ENCODE measurements at places on chromosomes 5 and 9.

GRCh38 chr5:107461770-107462169, 209.0 kb downstream of the EFNA5 start:
- DNase-seq = no peak

DNA sequence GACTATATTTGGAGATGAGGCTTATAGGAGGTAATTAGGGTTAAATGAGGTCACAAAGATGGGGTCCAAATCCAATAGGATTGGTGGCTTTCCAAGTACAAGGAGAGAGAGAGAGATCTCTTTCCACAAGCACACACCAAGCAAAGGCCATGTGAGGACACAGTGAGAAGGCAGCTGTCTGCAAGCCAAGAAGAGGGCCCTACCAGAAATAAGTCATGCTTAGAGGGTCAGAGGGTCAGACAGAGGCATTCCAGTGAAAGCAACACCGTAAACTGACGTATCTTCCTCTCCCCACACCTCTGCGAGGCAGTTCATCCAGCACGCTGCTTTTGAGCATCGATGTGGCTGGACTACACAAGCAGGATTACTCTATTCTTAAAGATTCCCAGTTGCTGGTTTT, 87.9 kb downstream of the SLC1A3 start:
- no peak for DNase-seq

DNA sequence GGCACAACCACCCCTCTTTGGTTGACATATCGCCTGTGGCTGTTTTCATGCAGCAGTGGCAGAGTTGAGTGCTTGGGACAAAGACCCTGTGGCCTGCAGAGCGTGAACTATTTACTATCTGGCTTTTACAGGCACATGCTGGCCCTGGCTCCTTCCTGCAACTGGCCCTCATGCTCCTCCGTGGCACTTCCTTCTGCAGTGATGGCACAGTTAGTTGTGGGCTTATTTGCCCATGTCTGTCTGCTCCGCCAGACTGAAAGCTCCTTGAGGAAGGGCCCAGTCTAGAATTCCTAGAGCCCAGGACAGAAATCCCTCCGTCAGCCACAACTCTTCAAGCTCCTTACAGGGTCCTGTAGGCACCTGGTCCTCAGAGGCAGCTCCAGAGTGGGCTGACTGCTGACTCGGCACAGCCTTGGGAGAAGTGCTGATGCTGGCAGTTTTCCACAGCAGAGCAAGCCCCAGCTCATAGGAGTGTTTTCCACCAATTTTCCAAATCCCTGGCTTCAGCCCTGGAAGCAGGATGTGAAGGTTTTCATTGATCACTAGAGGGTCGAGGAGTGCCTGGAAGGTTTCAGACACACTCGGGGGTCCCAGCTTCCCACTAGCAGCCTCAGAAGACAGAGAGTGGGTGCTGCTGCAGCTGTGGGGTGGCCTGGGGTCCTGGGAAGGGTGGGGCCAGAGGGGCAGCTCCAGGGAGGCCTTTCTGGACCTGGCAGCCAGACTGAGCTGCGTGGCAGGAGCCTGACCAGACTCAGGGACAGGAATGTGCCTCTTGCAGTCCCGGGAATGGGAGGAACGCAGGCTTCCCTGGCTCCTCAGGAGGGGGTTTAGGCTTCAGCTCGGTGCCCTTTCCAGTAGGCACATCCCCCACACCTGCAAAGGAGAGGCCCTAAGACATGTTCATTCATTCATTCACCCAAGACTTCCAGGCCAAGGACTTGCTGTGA, 56.5 kb upstream of the ANGPTL2 start:
- no peak for DNase-seq

DNA sequence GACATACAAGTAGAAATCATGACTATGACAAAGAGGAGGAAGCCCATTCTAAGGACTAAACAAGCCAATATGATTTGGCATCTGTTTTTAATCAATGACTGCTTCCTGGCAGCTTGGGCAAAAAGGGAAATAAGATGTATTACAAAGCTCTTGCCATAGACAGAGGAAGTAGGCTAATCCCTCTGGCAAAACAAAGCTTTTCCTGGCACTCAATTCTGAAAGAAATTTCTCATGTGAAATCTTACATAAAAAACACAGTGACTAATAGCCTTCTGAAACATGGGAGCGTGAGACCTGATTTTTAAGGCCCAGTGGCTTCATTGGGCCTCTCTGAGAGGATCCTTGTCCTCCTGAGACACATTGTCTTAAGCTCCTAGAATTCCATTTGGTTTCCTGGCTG, 93.6 kb downstream of the COL23A1 start:
- no peak for DNase-seq

DNA sequence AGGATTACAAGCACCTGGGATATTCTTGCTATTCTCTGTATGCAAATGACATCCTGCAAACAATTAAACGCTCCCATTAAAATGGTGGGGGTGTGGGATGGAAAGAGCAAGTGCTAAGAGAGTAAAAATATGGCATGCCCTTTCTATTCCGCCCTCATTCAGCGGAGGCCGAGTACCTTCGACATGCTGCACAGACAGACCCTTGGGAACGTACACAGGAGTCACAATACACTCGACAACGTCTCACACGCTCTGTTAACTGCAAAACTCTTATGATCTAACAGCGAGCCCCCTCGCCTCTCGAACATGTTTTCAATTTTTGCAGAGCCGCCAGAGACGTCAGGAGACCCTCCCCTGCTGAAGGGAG, 322.2 kb downstream of the CEMIP2 start:
- DNase-seq = no peak

- DNase-seq = no peak
These were observed 102.3 kb upstream of the GRIN3A start for GRCh38 chr9:101840694-101841188.

- no peak for DNase-seq
These were observed 19.4 kb upstream of the NOTCH1 start for GRCh38 chr9:136565086-136565714.

DNA sequence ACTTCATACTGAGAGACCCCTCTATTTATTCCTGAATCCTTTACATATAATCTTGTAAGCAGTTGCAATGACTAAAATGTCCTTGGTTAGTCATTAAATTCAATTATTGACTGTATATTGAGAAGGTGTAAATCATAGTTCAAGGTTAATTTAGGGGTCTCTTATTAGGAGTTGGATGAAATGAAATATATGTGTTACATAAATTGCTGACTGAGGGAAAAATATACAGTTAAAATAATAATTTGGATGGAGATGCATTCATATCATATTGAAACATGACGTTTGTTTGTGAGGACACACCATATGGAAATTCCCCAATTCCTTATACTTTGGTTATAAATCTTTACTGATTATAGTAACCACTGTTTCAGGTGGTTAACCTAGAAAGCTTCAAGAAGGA, 430.6 kb downstream of the PDE4D start:
- no peak for DNase-seq

- no peak for DNase-seq
These were observed 45.3 kb downstream of the FBXW11 start for GRCh38 chr5:171961117-171961516.

DNA sequence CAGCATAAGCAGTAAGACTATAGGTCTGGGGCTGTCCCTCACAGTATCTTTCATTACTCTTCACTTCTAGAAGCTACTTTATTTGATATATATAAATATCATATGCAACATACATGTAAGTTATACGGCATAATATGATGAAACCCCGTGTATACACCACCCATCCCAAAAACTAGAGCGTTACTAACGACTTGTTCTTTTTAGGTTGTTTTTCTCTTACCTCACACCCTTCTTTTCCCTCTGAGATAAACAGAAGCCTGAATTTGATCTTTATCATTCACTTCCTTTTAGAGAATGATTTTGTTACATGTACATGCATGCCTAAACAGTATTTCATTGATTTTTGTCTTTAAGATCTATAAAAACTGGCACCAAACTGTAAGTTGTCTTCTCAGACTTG, 3.7 kb downstream of the TRMO start:
- DNase-seq = no peak

GRCh38 chr5:74382987-74383593, 257.4 kb downstream of the ENC1 start:
- peak; percentile 82 for DNase-seq

DNA sequence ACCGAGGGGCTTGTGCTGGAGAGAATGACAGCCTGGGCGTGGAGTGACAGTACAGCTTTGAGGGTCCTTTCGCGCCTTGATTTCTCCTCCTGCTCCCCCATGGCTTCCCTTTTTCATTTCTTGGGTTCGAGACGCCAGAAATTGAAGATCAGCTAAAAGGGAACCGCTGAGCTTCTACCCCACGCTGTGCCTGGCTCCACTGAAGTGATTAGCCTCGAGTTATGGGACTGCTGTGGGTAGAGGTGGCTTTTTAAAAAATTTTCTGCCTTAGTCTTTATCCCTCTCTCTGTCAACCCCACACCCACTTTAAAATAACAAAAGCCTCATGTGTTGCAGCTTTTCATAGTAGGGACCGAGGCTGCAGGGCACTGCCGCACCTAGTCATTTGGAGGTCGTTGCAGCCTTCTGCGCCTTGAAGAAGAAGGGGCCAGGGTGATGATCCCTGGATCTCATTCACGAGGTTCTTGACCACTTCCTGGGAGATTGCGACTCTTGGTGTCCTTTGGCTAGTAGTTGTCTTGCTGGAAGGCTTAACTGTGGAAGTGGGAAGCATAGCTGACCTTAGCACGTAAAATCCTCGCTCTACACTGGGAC, 603 bp downstream of the PPIP5K2 start:
- peak; percentile 17 for DNase-seq

DNA sequence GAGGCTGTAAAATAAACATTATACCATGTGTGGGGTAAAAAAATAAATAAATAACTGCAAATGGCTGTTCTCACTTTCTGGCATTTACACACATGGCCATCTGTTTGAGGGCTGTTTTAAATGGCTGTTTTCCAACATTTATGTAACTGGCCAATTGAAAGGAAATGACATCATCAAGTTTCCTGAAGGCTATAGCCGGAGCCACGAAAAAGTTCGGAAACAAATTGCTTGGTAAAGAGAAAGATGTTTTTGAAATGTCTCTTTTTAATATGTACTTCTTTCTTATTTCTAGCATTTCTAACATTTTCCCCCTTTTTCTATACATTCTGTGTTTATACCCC, 95.4 kb upstream of the DAB2 start:
- no peak for DNase-seq

- DNase-seq = no peak
These were observed 50.5 kb upstream of the FCN1 start for GRCh38 chr9:134968011-134968822.

DNA sequence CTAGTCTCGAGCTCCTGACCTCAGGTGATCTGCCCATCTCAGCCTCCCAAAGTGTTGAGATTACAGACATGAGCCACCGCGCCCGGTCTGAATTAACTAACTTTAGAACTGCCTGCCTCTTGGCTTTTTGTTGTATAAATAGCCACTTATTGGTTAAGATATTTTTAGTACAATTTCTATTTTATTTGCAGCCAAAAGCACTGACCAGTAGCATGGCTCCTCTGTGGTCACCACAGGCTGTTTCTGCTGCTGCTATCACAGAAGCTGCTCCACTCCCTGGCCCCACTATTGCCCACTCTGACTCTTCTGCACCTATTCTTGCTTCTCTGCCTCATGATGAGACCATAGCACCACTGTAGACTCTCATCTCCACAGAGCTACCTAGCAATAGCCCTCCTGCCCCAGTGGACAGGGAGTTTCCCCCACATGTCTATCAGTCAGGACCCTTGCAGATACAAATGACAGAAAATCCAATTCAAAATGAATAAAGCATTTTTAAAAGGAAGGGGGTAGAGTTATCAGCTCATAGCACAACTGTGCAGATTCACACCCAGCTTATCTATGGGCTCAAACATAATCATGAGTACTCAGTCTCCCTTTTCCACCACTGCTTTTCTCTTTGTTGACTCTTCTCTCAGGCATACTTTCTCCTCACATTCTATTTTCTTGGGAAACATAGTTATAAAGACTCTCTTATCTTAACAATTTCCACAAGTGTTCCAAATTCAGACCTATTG, 151.8 kb upstream of the EPB41L4A start:
- no peak for DNase-seq

- DNase-seq = no peak
These were observed 130.3 kb upstream of the CNTLN start for GRCh38 chr9:17004500-17004899.

DNA sequence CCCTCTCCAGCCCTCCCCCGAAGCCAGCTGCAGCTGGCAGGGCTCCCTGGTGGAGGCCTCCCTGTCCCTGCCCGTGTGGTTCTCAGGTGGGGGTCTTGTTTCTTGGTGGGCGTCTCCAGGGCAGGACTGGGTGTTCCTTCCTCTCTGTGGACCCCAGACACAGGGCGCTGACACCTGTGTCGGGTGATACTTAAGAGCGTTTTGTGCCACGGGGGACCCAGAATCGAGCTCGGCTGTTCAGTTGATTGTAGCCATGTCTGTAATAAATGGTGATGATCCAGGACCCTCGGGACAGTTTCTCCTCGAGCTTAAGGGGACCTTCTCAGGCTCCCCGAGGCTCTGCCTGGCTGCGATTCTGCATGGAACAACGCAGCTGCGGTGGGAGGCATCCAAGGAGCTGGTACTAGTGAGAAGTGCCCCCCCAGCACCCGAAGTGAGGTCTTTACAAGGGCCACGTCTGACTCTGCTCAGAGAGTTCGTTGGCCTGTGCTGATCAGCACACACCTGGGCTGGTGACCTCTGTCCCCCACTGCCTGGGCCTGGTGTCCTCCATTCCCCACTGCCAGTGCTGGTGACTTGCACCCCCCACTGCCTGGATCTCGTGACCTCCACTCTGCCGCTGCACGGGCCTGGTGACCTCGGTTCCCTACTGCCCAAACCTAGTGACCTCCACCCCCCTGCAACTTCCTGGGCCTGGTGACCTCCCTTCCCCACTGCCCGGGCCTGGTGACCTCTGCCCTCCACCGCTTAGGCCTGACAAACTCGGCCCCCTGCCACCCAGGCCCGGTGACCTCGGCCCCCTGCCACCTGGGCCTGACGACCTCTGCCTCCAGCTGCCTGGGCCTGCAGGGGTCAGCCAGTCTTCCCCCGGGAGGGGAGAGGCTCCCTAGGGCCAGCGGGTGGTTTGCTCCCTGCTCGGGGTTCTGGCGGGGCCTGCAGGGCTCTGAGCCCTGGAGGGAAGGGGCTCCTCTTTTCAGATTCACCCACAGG, 36.0 kb downstream of the NDUFS6 start:
- DNase-seq = no peak

DNA sequence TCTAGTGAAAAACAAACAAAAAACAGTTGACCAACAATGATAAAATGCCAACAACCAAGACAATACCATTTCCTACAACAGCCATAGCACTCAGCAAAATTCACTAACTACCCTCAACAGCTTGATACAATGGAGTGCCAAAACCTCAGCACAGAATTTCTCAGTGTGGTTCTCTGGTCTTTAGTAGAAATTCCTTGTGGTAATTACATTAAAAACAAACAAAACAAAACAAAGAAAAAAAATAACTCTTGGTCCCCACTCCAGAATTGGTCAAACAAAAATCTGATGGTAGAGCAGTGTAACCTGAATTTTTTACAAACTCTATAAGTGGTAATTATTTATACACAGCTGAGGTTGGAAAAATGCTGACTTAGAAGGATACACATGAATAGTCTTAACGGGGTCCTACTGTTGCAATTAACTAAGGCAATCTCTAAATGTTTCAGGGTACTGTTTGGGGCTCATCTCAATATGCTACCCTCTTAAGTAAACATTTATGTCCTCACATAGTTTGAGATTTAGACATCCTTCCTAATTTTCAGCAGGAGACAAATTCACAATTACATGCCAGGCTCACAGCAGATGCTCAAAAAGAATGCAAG, 13.8 kb downstream of the CSNK1A1 start:
- no peak for DNase-seq

All from epithelial cell of esophagus (primary cell).